NCI-H2081 (cell line): ENCODE measurements at places on chromosomes 13 and 19.

GRCh38 chr13:60990032-60990733, 425.5 kb downstream of the PCDH20 start:
- DNase-seq: no peak

GRCh38 chr13:20165417-20166257, 4.8 kb upstream of the GJA3 start:
- no peak for DNase-seq

DNA sequence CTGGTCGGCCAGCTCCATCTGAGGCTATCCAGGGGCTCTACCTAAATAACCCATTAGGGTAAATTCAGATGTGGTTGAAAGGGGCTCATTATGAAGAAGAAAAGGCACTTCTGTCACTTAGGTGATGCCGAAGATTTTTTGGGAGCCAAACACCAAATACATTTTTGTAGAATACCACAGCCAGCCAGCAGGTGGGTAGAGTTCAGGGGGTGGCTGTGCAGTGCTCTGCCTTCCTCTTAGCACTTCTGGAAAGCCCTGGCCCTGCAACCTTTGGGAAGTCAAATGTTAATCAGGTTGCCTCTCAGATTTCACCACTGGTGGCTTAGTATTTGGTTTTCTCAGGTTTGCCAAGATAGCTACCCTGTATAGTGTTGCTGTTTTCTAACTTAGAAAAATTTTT, 18.5 kb upstream of the GPR18 start:
- DNase-seq: no peak

DNA sequence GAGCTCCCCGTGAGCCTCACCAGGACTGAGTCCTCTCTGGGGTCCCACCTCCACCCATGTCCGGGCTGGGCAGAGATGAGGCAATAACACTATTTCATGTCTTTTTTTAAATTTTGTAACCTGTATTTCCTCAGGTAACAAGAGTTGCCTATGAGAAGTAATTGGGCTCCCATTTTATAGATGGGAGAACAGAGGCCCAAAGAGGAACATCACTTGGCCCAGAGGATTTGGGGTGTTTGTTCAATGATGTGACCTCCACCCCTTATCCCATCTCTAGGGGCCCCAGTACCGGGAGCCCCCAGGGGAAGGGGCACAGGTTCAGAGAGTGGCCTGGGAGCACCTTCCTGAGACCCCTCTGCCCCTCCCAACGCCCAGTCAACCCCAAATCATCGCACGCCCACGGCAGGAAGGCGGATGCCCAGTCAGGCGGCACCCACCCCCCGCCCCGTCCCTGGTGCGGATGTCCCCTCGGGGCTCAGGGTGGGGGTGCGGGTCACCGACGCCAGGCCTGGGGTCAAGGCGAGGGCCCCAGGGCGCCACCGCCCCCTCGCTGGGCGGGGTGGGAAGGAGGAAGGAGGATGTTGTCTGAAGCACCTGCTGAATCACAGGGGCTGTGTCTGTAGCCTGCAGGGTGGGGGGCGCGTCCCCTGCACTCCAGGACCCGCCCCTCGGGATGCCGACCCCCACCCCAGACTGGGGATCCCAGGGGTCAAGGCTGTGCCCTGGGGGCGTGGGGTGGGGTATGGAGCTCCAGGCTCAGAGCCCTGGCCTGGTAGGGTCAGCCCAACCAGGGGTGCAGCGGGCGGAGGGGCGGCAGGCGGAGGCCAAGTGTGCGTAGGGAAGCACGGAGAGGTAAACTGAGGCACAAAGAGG, 9.0 kb upstream of the CIRBP start:
- no peak for DNase-seq

GRCh38 chr19:17450264-17451075, 2.0 kb upstream of the TMEM221 start:
- DNase-seq: no peak

DNA sequence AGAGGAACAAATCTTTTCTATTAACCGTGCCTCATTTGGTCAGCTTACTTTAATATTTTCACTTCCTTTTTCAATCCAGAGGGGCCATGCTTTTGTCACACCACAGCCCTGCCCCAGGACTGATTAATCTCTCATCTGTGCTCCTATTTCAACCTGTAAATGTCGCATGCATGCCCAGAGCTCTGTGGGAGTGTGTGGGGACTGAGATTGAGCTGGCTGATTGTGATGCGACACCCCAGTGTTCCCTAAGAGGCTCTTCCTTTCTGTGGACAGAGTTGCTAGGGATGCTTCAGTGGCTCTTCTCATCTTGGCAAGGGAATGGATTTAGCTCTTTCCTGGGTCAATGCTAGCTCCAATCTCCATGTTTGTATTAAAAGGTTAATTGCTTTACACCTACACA, 249.6 kb downstream of the TDRD3 start:
- DNase-seq: no peak

GRCh38 chr13:87536499-87536898, 134.7 kb upstream of the SLITRK5 start:
- no peak for DNase-seq

DNA sequence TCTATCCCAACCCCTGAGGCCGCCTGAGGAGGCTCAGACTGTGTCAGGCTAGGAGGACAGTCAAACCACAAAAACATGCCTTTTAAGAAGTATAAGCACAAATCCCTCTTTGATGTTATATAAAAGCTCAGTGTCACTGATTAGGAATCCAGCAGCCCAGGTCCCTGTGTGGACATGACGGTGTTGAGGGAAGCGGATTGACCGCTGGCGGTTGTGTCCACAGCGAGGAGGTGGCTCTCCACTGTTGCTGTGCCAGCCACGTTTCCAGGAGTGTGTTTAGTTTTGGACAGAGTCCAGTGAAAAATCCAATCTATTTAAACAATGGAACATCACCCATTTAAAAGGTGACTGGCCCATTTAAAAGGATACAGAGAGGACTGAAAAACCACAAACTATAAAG, 7.5 kb upstream of the GJA3 start:
- no peak for DNase-seq

DNA sequence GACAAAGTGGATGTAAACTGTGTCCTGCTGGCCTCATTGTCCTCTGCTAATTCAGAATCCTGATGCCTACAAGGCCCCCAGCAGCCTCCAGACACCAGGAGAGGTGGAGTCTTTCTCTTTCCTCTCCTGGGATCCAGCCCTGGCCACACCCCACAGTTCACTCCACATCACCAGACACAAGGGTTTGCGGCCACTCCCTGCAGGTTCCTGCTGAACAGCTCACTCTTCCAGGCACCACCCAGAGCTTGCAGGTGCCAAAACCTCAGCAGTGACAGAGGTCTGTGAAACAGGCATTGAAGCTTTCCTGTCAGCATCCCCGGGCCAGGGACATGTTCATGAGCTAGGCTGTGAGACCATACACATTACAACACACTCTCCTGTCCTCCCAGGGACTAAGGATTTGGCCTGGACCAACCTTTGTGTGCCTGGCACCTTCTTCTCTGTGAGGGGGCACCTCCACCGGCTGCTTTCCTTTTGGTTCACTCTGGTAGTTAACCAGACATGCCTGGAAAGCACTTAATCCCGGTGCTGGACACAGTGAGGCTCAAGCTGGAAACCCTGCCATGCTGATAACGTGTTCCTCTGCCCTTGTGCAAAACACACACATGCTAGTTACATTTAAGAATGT, 11.1 kb upstream of the ATP12A start:
- DNase-seq: no peak

DNA sequence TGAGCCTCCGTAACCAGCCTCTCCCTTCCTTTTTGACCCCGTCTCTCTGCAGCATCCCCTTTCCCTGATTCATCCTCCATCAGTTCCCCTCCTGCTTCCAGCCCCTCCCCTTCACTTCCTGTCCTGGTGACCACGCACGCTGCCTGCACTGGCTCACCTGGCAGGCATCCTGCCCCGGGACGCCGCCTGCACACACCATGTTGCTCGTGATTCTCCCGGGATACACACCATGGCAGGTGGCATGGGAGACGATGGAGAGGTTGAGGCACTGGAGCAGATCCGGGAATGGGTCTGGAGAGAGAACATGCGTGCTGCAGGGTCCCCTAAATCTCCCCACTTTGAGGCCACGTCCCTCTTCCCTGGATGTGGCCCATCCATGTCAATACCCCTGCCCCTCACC, 4.2 kb downstream of the KLK12 start:
- DNase-seq: no peak

DNA sequence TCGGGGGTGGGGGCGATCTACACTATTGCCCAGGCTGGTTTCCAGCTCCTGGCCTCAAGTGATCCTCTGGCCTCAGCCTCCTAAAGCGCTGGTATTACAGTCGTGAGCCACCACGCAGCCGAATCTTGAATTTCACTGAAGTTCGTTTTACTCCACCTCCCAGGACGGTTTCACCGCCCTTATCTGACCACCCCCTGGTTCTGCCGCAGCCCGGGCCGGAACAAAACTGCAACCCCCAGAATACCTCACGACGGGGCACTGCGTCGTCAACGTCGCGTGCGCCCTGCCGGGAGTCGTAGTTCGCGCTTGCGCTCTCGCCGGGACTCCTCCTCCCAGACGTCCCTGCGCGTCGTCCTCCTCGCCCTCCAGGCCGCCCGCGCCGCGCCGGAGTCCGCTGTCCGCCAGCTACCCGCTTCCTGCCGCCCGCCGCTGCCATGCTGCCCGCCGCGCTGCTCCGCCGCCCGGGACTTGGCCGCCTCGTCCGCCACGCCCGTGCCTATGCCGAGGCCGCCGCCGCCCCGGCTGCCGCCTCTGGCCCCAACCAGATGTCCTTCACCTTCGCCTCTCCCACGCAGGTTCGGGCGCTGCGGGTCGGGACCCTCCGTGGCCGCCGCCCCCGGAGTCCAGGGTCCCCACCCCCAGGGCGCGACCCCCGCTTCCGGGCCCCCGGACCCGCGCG, at the start of gene ATP5F1D:
Gene ATP5F1D, plus strand, starts transcription at position 335 of the 679 bp plus-strand sequence. Its CDS starts 100 bp downstream, at position 435.
- peak; percentile 93 for DNase-seq

DNA sequence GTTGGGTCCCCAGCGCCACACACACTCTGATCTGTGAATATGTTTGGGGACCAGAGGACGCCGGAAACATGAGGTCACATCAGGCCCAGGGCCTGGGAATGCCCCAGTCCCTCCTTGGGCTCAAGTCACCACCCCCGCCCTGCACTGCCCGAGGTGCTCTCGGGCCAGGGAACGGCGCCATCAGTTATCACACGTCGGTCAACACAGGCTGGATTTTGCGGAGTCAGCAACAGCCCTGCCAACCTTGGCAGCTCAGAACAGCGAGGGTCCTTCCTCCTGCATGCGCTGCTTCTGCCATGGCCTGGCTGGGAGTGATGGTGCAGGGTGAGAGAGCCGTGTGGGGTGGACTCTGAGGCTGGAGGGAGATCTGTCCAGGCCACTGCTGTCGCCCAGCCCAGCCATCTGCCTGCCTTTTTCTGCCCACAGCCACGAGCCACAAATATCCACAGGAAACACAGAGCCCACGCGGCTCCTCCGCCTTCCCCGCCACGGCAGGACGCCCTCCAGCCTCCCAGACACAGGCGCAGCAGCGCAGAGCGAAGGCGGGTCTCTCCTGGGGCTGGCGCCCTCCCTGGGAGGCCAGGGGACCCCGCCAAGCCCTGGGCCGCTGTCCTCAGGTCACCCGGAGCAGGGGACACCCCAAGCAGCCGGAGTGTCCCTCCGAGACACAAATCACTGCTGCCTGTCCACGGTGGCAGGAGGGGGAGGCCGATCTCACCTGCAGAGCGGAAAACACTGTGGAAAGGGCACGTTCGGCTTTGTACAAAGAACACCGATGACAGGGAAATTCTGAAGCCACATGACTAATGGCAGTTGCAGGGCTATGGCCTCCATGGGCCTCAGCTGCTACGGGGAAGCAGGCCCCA, 31.6 kb upstream of the CACTIN start:
- no peak for DNase-seq

DNA sequence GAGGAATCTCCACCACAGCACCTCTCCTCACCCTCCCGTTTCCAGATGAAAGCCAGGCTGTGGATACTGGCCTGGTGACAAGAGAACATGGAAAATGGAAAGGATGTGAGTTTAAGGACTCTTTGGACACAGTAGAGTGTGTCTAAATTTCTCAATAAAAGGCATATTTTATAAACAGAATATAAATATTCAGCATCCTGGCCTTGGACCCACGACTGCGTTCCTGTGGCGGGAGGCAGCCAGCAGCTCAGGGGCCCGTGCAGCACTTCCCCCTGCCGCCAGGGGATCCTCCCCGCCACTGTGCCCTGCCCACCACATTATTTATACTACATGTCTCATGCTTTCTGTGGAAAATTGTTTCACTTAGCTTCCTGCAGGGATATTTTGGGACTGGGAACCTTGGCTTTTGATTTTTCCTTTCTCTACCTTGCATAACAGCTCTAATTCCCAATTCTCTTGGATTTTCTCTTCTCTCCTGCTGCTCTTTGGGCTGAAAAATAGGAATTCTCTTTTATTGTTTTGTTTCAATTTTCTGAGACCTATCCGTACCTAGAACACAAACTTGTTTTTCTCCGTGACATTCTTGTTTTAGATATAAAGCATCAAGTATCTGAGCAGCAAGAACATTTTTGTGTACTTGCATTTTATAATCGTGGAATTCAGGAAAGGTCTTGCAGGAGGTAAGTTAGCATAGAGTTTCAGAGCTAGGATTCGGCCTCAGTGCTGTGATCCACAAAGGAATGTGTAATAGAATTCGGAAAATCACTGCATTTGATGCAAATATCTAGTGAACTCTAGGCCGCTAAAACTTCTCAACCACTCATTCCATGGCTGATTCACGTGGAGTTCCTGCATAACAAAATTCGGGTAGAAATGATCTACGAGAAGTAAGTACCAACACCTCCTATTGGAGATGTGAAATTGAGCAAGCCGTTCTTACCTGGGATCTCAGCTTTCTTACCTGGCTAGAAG, 107.7 kb upstream of the SPATA13 start:
- DNase-seq: no peak

- no peak for DNase-seq
Observed at GRCh38 chr13:52850396-52851136, 2.1 kb upstream of the PCDH8 start.

- DNase-seq: no peak
Observed at GRCh38 chr13:29505950-29506349, 89.5 kb downstream of the SLC7A1 start.

GRCh38 chr19:48295458-48295857, 25.6 kb downstream of the ZNF114 start:
- DNase-seq: no peak

DNA sequence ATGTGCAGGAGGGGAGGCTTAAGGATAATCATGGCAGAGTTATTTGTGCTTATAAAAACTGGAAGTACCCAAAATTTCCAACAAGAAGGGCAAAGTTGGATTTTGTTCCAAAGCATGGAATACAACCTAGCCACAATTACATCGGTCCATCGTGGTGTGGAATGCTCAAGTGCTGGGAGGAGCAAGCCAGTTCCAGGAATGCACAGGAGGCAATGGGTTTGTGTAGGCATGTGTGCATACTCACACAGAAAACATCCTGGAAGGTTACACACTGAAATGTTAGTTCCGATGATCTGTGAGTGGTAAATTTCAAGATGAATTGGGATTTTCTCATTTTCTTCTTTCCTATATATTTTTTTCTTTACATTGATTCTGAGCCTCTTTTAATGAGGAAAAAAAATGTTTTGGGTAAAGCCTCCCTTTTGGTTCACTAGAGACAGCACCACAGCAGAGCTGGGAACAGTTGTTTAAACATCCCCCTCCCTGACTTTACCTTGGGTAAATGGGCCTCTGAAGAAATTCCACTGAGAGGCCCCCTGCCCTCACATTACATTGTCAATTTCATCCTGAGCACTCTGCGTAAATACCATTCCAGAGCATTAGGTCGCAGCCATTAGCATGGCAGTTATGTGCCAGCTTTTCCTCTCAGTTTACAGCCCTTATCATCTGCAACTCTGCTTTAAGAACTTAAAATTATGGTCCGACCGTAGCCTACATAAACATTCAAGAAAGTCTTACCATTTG, 122.0 kb downstream of the UQCRFS1 start:
- DNase-seq: no peak

- no peak for DNase-seq
Observed at GRCh38 chr19:16070366-16070990, 5.8 kb upstream of the TPM4 start.

GRCh38 chr13:90947976-90948375, 399.5 kb upstream of the MIR17HG start:
- DNase-seq: no peak
